HS-27A (cell line): ENCODE measurements at places on chromosomes 3 and 15.

- no peak for DNase-seq
Observed at GRCh38 chr3:3799173-3800079, at the start of gene LRRN1. Gene LRRN1, plus strand, starts transcription at chr3:3799431. Its CDS starts 45,211 bp downstream, at chr3:3844642.

GRCh38 chr15:25727867-25728600 is 135.1 kb downstream of the ATP10A start:
- no peak for DNase-seq

DNA sequence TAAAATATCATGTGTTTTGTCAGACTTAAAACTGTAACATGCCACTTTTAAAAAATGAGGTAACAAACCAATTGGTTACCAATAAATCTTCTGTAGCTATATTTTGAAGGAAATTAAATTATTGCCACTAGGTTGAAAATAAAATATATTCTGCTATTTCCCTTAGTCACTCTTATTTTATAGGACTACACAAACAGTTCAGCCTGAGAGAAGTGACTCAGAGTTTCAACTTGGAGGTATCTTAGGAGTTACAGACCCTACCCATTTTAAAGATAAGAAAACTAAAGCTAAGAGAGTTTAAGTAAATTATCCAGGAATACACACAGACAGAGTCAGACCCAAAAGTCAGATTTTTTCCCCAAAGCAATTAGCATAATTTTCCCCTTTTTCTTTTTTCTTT is 65.1 kb downstream of the PIK3CB start:
- no peak for DNase-seq

- no peak for DNase-seq
Observed at GRCh38 chr3:70277304-70277703, 35.1 kb downstream of the MDFIC2 start.

GRCh38 chr3:187705164-187705563 is 2.8 kb upstream of the RTP2 start:
- DNase-seq = no peak

DNA sequence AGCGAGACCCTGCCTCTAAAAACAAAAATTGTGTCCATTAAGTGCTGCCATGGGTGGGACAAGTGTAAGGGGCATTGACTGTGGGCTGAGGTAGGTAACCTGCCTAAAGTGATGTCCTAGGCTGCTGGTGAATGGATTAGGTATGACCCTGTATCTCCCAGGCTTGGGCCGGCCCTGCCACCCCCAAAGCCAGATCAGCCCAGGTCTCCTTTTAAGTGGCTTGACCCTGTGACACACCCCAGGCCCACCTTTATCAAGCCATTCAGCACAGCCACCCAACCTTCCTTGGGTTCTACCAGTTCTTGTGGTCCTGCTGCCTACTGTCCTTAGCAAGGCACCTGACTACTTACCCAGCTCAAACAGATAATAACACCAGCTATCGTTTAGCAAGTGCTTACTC is 18.7 kb downstream of the CIB2 start:
- DNase-seq = no peak

GRCh38 chr3:54660714-54661132 is 267.1 kb downstream of the LRTM1 start:
- DNase-seq = no peak
